Transverse colon (tissue), 4 donors: ENCODE measurements at places on chromosomes 5 and 9.

GRCh38 chr5:67196537-67197059 is at the start of gene CD180:
CD180 (minus strand) TSS chr5:67196799; CDS start chr5:67196641, 158 bp downstream.
- no peak for DNase-seq

GRCh38 chr9:124880501-124880900 is 18.6 kb downstream of the ARPC5L start:
- no peak for DNase-seq

- no peak for DNase-seq
These were observed 49.7 kb downstream of the COL23A1 start for GRCh38 chr5:178540526-178540925.

DNA sequence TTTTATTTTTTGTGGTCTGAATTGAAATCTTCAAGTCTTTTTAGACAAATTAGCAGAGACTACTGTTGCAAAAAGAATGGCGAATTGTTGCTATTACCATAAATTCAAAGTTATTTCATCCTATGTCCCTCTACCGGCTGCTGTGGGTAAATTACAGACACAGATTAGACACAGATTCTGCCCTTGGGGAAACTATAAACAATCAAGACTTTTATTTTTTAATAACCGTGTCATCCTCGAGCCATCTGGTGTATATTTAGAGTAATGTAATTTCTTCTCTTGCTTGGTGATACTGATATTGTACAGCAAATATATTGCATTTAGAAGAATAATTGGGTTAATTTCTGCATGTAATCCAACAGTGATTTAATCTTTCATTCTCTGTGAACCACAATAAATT is 228.0 kb upstream of the ADAMTSL1 start:
- DNase-seq: no peak

- peak; percentile 9 for DNase-seq
These were observed at the start of gene LEAP2 for GRCh38 chr5:132873119-132873929. LEAP2 (plus strand) TSS chr5:132873668; CDS start chr5:132873695, 27 bp downstream.

DNA sequence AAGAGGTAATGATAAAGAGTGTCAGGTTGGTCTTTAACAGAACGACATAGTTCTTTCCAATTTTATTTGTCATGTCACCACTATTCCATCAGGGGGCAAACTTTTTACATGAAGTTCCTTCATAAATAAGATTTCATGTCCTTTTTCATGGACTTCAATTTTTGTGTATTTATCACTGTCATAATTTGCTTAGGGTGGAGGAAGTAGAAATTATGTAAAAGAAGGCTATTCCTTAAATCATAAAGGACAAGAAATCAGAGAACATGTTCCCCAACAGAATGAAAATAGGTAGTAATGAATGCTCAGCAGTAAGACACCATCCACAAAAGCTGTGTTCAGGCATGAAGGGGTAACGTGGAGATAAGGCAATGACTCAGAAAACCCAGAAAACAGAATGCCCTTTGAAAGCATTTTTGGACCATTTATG is 72.7 kb downstream of the ZFAND5 start:
- no peak for DNase-seq

GRCh38 chr5:111960476-111961215 is 203.7 kb upstream of the NREP start:
- DNase-seq: no peak

DNA sequence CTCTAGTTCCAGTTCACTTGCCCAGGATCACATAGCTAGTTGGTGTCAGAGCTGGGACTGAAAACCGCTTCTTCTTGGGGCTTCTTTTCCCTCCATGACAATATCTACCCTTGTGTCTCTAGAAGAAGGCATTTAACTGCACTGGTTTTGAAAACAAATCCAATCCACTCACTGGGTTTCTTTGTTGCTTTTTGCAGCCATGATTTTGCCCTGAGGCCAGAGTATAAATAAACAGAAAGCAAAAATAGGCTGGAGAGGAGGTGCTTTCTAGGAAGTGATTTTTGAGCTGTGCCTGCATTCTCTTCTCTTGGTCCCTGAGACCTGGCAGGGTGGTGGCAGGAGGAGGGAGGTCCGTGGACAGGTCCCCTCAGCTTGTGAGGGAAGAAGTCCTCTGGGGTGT is 6.9 kb upstream of the TRIO start:
- no peak for DNase-seq

DNA sequence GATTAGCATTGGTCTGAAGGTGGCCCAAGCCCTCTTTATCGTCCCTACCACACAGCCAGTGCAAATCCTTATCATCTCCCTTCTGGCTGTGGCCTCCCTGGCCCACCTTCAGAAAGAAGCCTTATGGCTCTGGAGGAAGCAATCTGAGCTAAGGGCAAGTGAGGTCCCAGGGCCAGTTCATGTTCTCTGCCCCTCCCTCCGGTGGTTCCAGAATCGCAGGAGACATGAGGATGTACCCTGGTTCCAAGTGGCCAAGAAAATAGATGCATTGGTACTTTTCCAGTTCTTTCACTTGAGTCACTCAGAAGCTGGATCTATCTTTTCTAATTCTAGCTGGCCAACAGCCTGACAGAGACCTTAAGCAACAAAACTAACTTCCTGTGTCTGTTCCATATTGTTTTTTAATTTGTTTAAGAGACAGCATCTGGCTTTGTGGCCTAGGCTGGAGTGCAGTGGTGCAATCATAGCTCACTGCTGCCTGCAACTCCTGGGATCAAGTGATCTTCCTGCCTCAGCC is 60.7 kb downstream of the LHFPL2 start:
- no peak for DNase-seq

GRCh38 chr9:79742110-79742721 is 170.5 kb downstream of the TLE4 start:
- no peak for DNase-seq

DNA sequence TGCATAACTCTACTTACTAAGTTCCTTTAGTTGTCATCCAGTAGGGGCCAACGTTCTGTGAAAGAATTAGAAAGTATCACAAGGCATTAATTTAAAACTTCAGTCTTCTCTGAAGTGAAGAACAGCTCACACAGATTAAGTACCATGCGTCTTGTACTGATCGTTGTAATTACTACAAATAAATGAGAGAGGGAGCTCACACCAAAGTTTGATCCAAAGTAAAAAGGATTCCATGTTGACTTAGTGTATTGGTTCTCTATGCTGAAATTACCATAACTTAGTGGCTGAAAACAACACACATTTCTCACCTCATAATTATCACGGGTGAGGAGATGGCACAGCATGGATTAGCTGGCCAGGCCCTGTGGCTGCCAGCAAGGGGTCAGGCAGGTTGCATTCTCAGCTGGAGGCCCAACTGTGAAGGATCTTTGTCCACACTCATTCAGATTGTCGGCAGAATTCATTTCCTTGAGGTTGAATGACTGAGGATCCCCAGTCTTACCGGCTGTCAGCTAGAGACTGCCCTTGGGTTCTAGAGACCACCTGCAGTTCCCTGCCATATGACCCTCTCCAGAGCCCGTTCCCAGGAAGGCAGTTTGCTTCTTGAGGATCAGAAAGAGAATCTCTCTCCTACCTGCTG is 169.1 kb downstream of the YTHDC2 start:
- DNase-seq: no peak

- no peak for DNase-seq
These were observed 161.8 kb downstream of the AUH start for GRCh38 chr9:91199739-91200497.

- peak; percentile 12 for DNase-seq
These were observed 73.3 kb downstream of the GLIS3 start for GRCh38 chr9:4226331-4227250.

GRCh38 chr5:169374111-169374510 is 73.2 kb upstream of the SLIT3 start:
- DNase-seq: no peak

DNA sequence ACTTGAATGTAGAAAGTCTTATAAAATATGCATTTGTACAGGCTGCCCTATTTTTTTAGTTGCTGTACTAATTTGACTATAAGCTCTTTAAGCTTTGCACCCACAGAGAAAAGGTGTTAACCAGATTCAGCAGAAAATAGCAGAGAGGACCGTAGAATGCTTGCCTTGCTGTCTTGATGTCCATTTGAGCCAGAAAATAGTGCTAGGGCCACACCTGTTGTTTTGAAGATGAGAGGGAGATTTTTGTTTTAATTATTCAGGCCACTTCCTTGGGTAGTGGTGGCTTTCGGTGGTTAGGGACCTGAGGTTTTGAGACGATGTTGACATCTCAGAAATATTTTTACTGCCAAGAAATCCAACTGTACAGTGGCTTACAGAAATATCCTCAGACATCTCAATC is 196.0 kb downstream of the SPATA31D1 start:
- DNase-seq: no peak

- DNase-seq: no peak
These were observed 199.9 kb downstream of the ADAMTS12 start for GRCh38 chr5:33691856-33692255.

GRCh38 chr9:98370300-98370975 is 115.0 kb upstream of the TBC1D2 start:
- DNase-seq: no peak

DNA sequence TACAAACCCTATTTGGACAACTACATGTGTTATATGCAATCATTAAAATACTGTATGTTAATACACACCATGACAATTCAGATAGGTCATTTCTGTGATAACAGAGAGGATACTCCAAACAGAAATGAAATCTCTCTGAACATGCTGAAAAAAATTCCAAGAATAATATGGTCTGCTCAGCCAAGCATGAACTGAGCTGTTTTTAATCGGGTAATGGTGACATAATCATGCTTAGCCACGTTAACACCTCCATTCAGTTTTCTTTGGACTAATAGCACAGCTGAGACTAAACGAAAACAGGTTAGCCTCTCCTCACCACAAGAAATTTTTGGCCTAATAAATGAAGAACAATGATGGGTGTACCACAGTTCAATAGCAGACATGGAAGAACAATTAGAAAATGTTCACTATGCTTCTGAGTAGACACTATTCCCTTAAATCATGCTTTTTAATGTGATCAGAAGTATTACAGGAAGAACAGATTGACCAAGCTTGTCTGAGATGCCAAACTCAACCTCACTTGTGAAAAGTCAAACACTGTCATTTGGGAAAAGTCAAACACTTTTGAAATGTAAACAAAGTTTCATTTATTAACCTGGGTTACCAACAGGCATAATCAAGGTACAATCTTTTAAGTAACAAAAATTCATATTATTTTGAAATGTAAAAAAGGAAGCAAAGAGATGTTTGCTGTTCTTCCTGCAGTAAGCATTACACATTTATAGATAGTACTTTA is 19.4 kb downstream of the RAB14 start:
- DNase-seq: no peak

DNA sequence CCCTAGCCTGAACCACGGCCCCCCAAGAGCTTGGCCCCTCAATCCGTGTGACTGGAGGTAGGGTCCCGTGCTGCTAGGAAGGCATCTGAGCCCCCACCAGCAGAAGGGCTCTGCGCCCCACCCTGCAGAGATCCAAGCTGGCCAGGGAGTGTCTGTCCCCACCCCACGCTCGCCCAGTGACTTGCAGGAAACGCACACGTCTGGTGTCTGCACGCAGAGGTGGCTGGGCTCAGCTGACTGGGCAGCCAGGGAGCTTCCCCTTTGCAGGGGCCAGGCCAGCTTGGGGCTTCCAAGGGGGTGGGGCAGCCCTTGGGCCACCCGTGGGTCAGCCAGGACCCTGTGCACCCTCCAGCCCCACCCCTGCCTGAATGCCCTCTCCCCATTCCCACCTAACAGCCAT is 24.3 kb downstream of the NOTCH1 start:
- DNase-seq: peak; percentile 86

DNA sequence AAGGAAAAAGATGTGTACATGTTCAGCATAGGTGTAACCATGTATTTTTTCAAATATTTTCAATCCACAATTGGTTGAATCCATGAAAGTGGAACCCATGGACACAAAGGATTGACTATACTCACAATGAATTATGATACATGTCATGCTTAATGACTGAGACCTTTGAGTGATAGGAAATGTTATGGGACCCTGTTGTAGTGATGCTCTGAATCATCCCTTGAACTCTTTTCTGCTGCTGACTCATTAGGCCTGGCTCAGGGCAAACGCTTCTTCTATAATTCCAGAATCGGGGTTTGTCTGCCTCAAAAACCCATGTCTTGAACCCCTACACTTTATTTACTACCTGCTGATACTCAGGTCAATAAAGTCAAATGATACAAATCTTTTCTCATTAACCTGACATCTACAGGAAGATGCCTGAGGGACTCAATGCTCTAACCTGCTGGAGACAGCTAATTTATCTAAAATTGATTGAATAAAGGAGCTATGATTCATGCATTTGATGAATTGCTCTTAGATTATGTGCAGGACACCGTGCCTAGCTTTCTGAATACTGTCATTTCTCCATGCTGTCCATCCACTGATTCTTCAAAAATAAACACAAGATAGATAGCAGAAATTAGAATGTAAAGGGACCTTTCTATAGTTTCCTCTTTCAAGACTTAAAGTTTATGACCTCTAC is 260.1 kb downstream of the PRELID2 start:
- no peak for DNase-seq

- no peak for DNase-seq
These were observed 225.8 kb downstream of the FANCC start for GRCh38 chr9:95091601-95092261.

GRCh38 chr9:85666086-85666485 is 75.7 kb downstream of the AGTPBP1 start:
- DNase-seq: no peak

DNA sequence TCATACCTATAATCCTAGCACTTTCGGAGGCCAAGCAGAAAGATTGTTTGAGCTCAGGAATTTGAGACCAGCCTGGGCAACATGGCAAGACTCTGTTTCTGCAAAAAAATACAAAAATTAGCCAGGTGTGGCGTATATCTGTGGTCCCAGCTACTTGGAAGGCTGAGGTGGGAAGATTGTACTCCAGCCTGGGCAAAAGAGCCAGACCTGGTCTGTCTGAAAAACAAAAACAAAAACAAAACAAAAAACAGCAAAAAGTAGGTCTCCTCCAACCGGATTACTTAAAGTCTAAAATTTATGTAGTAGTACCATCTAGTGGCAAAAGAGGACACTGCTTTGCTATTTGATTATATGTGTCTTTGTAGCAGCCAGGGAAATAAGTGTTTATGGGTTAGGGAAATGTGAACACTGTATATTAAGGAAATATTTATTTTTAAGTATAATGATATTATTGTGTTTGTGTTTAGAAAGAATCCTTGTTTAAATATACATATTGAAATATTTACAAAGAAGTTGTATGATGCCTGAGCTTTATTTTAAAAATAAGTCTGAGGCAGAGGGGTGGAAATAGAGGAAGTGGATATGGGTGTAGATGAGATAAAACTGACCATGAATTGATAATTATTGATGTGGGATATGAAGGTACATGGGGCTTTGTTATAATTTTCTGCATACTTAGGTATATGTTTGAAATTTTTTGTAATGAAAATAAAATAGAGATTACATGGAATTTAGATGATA is 20.0 kb downstream of the APC start:
- no peak for DNase-seq

DNA sequence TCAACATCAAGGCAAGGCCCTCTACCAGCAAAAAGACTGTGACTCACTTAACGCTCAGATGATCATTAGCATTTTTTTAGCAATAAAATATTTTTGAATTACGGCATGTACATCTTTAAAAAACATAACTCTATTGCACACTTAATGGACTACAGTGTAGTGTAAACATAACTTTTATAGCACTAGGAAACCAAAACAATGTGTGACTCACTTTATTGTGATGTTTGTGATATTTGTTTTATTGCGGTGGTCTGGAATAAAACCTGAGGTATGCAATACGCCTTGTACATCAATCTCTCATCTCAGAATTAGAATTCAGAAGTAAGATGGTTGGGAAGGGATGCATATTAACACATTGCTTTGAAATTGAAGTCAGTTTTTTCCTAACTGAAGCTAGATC is 106.9 kb upstream of the PTCH1 start:
- no peak for DNase-seq
